ENCODE measurements at places on chromosomes 4 and X.

- DNase-seq: no peak
These were observed 451.5 kb downstream of the UBE2NL start for GRCh38 chrX:144335402-144335801.

DNA sequence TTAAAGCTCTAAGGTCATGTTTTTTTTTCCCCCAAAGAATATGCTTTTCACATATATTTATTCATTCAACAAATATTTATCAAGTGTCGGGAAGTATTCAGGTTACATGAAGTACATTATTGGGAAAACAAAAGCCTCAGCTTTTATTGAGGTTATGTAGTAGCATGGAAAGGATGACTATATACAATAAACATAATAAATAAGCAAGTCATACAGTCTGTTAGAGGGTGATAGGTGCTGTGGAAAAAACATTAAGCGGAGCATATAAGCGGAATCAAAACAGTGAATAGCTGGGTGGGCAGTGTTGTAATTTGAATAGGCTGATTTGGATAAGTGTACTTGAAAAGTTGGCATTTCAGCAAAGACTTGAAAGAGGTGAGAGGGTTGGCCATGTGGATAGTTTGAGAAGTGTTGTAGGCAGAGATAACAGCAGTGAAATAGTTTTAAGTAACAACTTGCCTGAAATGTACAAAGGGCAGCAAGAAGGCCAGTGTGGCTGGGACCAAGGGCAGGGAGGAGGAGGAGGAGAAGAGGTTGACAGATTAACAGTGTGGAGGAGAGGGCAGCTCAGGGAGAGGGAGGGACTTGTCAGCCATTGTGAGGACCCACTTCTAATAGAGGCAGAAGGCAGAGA is 558.7 kb downstream of the SPRY1 start:
- DNase-seq: no peak

DNA sequence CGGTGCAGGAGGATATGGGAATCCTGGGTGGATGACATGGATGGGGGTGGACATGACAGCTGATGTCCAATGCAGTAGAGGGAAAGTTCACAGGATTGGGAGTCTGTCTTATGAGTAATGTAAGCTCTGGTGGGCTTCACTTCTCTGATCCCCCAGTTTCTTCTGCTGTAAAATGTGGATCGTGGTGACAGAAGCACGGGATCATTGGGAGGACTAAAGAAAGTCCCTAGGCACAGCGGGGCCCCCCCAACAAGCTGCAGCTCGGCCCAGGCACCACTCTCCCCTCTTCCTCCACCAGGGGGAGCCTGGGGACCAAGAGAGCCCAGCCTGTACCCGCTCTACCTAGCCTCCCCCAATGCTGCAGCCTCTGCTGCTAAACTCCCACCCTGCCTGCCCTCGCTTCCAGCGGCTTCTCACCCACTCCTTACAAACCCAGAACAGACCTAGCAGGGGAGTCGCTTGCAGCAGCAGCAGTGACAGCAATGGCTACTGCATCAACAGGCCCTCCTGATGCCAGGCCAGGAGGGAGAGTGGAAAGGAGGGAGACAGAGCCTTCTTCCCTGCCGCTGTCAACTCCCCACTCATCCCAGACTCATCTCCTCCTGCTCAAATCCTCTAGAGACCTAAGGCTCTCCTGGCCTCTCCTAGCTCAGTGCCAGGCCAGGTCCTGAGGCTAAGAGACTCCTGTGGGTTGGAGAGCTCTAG is 36.1 kb upstream of the IQSEC2 start:
- DNase-seq: peak; percentile 73

GRCh38 chr4:47839259-47839658 is 1.4 kb upstream of the CORIN start:
- peak; percentile 38 for DNase-seq

DNA sequence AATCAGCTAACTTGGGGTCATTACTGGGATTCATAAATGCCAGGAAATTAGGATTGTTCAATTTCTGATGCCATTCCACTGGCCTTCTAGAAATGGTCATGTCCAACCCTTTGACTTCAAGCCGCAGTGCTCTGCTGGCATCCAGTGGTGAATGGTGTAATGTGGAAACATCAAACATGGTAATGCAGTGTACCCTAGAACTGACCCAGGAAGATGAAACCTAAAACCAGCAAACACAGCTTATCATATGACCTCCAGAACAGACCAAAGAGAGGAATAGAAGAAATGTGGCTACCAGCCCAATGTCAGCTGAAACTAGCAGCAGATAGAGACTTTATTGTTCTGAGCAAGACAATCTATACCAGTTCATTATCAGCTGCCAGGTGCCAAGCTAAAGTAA is 13.8 kb downstream of the CXCL13 start:
- no peak for DNase-seq

GRCh38 chrX:4944767-4945166 is 1231.3 kb upstream of the PRKX start:
- no peak for DNase-seq

GRCh38 chr4:74278490-74278889 is 29.8 kb upstream of the EPGN start:
- DNase-seq: no peak

Data from common myeloid progenitor, CD34-positive (primary cell).